ENCODE measurements at places on chromosomes 11 and 22.

DNA sequence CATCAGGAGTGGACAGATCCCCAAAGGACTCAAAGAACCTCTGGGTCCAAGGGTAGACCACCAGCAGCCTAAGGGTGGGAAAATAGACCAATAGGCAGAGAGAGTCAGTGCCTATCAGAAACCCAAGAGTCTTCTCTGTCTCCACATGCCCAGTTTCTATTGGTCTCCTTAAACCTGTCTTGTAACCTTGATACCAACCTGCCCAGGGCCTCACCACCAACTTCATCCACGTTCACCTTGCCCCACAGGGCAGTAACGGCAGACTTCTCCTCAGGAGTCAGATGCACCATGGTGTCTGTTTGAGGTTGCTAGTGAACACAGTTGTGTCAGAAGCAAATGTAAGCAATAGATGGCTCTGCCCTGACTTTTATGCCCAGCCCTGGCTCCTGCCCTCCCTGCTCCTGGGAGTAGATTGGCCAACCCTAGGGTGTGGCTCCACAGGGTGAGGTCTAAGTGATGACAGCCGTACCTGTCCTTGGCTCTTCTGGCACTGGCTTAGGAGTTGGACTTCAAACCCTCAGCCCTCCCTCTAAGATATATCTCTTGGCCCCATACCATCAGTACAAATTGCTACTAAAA lies at the start of gene HBB:
Gene HBB (minus strand): TSS at position 340 of the 579 bp plus-strand sequence. CDS start 50 bp downstream, at position 290.
- DNase-seq: peak; percentile 16

DNA sequence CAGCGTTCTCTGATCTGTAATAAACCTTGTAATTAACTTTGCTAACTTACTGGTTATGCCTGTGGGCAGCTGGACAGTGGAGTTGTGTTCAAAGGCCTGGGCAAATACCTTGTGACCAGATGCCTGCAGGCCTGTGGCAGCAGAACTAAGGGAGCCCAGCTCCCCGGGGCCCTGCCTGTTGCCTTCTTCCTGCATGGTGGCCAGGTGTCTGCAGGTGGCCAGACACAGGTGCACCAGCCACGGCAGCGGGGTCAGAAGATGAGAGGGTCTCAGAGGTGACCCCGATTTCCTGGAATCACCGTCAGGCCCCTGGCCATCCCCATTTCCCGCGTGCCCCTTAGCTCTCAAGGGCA lies 127.2 kb downstream of the OSBP2 start:
- DNase-seq: no peak

DNA sequence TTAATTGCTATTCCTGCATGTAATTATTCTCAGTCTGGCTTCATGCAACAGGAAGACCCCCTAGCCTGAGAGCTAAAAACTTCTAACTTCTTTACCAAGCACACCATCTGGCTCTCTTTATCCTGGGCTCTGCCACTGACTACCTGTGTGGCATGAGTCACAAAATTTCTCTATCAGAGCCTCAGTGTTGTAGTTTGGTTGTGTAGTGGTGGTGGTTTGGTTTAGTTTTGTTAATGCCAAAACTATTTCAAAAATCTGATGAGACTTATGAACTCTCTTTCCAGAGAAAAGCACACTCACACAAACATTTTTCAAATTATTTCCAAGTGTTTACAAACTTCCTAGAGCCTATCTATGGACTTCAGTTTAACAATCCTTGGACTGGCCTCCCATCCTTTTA lies 7.5 kb upstream of the IL17RA start:
- no peak for DNase-seq

DNA sequence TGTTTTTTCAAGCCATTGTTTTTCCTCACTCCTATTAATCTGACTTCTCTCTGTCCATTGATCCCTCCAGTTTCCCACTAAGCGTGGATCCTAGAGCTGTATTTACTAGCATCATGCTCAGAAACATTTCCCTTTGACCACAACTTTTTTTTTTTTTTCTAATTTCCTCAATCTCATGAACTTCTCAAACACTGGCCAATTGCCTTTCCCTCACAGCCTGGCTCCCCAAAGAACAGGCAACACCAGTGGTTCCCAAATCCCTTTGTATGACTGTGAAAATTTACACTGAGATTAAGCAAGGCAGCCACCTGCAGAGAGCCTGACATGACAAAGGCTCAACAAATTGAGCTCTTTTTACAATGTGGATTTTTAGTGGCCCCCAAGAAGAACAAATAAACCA lies 1.4 kb upstream of the TPP1 start:
- DNase-seq: no peak

- no peak for DNase-seq
Measured at GRCh38 chr22:49807780-49808708, 19.6 kb downstream of the BRD1 start.

- no peak for DNase-seq
Measured at GRCh38 chr11:134025082-134025429, 43.8 kb upstream of the JAM3 start.

GRCh38 chr11:10875430-10876021 lies 17.7 kb upstream of the ZBED5 start:
- no peak for DNase-seq

DNA sequence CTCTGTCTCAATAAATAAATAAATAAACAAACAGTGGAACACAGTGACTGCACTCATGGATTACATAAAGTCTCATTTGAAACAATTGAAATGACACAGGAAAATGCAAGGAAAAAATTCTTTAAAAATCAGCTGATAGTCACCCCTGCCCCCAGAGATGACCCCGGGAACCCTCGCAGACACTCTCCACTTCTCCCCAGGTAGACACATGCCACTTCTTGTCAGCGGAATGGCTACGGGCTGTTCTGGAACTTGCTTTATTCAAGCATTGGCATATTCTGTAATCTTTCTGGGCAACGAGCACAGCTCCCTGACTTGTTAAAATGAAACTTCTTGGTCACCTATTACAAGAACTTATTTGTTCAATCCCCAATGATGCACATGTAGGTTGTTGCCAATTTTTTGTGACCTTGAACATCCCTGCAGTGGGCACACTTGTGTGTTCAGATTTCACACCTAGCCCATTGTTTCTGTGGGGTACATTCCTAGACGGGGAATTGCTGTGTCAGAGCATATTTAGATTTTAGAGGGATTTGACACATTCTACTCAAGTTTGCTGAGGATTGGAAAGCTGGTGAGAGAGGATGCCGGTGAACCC lies 32.8 kb downstream of the MYEOV start:
- DNase-seq: no peak

GRCh38 chr11:61764606-61765260 lies 12.3 kb downstream of the MYRF start:
- DNase-seq: no peak

GRCh38 chr11:22670830-22671229 lies 4.4 kb downstream of the GAS2 start:
- no peak for DNase-seq

GRCh38 chr11:69644071-69644961 lies 3.4 kb downstream of the CCND1 start:
- DNase-seq: peak; percentile 59

DNA sequence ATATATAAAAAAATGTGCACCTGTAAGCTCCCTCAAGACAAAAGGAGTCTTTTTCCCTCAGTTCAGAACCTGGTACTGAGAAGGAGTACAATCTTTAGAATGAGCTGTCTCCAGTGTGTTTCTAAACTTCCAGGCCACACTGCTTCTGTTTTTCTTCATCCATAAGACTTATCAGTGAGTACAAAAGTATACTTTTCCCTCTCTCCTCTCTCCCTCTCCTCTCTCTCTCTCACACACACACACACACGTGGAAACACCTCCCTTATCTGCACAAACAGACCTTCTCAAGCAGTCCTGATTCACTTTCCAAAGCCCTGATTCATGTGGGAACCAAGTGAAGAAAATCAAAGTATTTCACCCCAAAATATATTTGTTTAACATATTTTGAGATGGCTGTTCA lies 220.7 kb upstream of the UBASH3B start:
- DNase-seq: no peak

- DNase-seq: no peak
Measured at GRCh38 chr11:75450826-75451821, 18.1 kb upstream of the KLHL35 start.

DNA sequence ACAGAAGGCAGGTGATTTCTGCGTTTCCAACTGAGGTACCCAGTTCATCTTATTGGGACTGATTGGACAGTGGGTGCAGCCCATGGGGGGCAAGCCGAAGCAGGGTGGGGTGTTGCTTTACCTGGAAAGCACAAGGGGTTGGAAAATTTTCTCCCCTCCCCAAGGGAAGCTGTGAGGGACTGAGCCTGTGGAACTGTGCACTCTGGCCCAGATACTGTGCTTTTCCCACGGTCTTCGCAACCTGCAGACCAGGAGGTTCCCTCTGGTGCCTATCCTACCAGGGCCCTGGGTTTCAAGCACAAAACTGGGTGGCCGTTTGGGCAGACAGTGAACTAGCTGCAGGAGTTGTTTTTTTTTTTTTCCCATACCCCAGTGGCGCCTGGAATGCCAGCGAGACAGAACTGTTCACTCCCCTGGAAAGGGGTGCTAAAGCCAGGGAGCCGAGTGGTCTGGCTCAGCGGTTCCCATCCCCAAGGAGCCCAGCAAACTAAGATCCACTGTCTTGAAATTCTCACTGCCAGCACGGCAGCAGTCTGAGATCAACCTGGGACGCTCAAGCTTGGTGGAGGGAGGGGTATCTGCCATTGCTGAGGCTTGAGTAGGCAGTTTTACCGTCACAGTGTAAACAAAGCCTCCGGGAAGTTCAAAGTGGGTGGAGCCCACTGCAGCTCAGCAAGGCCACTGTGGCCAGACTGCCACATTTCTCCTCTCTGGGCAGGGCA lies 97.2 kb downstream of the JRKL start:
- DNase-seq: no peak

DNA sequence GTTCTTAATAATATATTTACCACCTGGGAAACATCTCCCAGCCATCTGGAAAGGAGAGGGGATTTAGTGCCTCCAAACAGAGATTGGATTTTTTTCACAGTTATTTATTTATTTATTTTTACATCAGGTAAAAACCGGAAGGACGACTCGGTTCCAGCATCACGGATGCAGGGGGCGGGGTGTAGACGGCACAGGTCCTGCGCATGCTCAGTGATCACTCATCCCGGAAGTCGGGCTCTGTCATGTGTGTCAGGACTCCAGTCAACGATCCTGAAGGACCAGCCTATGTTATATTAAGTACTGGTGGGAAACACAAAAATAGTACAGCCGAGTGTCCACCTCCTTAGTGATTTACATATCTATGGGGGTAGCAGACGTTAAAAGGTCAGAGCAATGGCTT lies 467.6 kb downstream of the NTM start:
- no peak for DNase-seq

DNA sequence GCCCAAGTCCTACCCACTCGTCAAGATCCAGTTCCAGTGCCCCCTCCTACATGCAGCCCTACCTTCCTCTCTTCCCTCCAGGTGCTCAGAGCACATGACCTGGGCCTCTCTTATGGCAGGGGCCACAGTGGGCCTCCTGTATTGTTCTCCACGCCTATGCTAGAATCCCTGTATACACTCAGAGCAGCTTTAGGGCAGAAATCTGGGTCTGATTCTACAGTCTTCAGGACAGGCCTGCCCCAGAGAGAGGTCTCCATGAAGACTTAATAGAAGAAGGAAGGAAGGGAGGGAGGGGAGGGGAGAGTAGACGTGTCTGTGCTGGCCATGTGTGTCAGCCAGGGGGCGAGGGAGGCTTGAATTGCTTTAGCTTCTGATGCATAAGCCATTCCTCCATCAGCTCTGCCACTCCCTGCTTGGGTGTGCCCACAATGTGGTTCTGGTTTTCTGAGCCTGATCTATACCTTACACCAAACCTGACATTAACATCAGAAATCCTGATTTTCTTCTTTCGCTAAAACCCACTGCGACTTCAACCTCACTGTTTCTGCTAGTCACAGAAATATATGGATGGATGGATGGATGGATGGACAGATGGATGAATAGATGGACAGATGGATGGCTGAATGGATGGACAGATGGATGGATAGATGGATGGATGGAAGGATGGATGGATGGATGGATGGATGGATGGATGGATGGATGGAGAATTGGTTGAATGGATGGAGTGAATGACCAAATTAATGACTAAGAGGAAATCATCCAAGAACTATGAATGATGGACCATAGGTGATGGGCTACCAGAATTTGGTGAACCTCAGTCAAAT lies 56.6 kb upstream of the PRDM11 start:
- no peak for DNase-seq

DNA sequence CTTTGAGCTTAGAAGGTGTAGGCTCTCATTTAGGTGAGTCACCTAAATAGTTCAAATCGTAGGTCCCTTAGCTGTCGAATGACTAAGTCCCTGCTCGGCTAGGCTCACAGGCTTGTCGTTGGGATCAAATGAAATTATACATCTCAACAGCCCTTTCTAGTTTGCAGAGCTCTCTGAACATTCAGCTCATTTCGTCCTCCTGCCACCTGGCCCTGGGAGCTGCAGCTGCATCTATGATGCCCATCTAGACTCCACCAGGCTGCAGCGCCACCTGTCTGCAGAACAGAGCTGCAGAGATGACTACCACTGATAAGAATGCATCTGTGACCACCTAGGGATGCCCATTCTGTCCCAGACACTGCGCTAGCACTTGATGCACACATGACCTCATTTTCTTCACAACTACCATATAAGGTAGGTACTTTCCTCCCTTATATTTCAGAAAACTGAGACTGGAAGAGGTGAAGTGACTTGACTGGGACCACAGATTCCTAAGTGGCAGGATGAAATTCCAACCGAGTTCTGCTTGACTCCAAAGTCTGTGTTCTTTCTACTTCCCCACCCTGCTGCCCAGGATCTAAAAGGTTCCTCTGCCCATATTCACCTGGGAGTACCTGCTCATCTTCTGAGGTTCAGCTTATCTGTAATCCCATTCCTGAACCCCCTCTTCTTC lies 141.1 kb upstream of the NARS2 start:
- peak; percentile 76 for DNase-seq

- DNase-seq: no peak
Measured at GRCh38 chr22:30535182-30535581, 11.4 kb downstream of the SEC14L6 start.

DNA sequence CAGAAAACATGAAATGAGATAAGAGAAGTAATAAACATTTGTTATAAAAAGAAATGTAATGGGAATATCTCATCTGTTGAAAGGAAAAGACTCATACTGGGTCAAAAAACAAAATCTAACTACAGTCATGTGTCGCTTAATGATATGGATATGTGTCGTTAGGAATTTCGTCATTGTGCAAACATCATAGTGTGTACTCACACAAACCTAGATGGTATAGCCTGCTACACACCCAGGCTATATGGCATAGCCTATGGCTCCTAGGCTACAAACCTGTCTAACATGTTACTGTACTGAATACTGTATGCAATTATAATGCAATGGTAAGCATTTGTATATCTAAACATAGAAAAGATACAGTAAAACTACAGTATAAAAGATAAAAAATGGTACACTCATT lies 89.8 kb upstream of the ZC3H12C start:
- DNase-seq: no peak

- DNase-seq: peak; percentile 1
Measured at GRCh38 chr11:59615120-59615636, 396 bp downstream of the OSBP start.

Data from SHP77 treated with DMSO at 0.1 percent for 48 hours (cell line).